IPS-NIHi11 (cell line): ENCODE measurements at places on chromosomes 6 and 20.
A peak's percentile ranks its signal among the peaks of the same experiment; 100 is the strongest.

GRCh38 chr20:50251992-50252511, 61.4 kb downstream of the CEBPB start:
- DNase-seq = no peak

DNA sequence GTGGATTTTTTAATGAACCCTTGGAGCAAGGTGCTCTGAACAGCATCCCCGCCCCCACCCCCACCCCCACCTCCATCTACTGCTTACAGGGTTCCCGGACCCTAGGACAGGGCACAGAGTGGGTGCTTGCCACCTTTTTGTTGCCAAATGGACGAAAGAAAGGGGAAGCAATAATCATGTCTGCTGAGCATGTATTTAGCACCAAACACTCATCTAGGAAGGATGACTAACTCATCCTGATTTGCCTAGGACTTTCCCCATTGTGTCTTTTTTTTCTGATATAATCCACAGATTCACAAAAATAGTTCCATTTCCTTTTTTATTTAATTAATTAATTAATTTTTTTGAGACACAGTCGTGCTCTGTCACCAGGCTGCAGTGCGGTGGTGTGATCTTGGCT, 1.2 kb upstream of the PLTP start:
- no peak for DNase-seq

- DNase-seq = no peak
These were observed 10.1 kb downstream of the HMGCLL1 start for GRCh38 chr6:55568808-55569439.

- DNase-seq = peak; percentile 64
These were observed 16.7 kb downstream of the PDRG1 start for GRCh38 chr20:31934968-31935764.

- DNase-seq = no peak
These were observed 117.9 kb downstream of the ERMARD start for GRCh38 chr6:169869301-169869700.

- DNase-seq = no peak
These were observed 193.8 kb downstream of the SMOC2 start for GRCh38 chr6:168634541-168635328.

DNA sequence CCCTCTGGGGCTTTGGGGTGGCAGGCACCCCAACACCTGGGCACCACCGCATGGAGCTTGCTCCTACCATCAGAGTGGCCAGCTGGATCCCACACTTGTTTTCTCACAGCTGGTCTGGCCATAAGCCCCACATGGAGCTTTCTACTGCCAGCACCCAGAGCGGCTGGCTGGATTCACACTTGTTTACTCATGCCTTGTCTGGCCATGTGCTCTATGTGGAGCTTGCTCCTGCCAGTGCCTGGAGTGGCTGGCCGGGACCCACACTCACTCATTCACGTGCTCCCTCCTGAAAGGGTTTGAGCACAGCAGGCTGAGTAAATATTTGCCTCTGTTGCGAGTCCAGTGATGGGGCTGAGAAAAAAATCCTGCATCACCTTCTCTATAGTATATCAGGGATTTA, 487.0 kb downstream of the CD109 start:
- no peak for DNase-seq

DNA sequence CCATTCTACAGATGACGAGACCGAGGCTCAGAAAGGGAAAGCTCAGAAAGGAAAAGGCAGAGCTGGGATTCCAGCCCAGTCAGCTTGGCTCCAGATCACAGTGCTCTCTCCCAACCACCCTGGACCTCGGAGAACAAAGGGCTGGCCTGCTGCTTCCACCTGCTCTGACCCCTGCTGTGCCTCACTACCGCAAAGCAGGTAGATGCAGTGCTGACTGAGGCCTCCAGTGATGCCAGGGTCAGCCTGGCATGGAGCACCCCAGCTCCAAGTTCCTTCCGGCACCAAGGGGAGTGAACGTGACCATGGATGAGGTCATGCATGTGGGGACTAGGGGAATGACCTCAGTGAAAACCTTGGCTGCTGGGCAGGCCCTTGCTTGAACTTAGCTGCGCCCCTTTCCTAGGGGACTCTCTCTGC, 20.7 kb upstream of the TLDC2 start:
- no peak for DNase-seq

GRCh38 chr20:56348305-56348693, 10.5 kb upstream of the FAM210B start:
- DNase-seq = no peak

- DNase-seq = no peak
These were observed 193.6 kb downstream of the JARID2 start for GRCh38 chr6:15439410-15440025.
